ENCODE measurements at places on chromosomes 16 and 17. TPM values are rescaled to one million over a fixed set of nuclear protein-coding genes. Genes with fewer than 3 reads are reported as not detected.

BFAR gene
- 89.3 TPM for total RNA-seq

CLEC10A gene
- total RNA-seq = not detected

DHRS7B gene
- 25.2 TPM for total RNA-seq

TBC1D3H gene
- total RNA-seq = not detected

GPR179 gene
- not detected for total RNA-seq

HIGD1B gene
- not detected for total RNA-seq

ST6GALNAC1 gene
- not detected for total RNA-seq

SEPTIN1 gene
- 0.32 TPM for total RNA-seq

SLC13A5 gene
- total RNA-seq = 1.7 TPM

PRSS22 gene
- 0.40 TPM for total RNA-seq

RGS9 gene
- total RNA-seq = 3.8 TPM

NUBP2 gene
- 112 TPM for total RNA-seq
